Sigmoid colon (tissue), 7 donors: ENCODE measurements at places on chromosomes 2 and 18. TPM values are rescaled to one million over a fixed set of nuclear protein-coding genes. Genes with fewer than 3 reads are reported as not detected.

HOXD13 gene
- 34.7 TPM for total RNA-seq

CNDP1 gene
- total RNA-seq, result not detected

SLC9A2 gene
- total RNA-seq, result not detected

TSGA10 gene
- 4.4 TPM for total RNA-seq

RANBP2 gene
- total RNA-seq, result 61.4 TPM

GRCh38 chr2:25036221-25036559, 5.7 kb upstream of the EFR3B start:
- H3K4me3 ChIP-seq, result no peak overlapping the region
- H3K27ac ChIP-seq, result no peak overlapping the region
- H3K27me3 ChIP-seq, result no peaks in the 10 kb centered on the region
- no peaks in the 10 kb centered on the region for H3K4me1 ChIP-seq
- H3K36me3 ChIP-seq, result no peaks in the 10 kb centered on the region
- DNase-seq, result no peak

DNA sequence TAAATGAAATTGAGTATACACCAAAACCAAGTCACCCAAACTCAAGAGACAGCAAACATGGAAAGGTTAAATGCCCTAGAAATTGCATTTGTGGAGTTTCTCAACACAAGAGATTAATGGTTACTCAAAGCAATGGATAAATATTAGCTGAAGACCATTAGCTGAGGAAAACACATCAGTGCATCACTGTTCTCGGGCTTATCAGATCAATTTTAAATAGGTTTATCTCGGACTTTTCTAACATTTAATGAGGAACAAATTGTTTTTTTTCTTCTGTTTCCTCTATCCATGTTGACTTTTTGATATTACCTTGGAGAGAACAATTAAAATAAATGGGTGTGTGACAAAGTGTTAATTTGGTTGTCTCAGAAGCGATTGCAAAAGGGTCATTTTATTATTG, 105.4 kb upstream of the PIK3C3 start:
- H3K36me3 ChIP-seq, result no peaks in the 10 kb centered on the region
- H3K4me1 ChIP-seq, result no peaks in the 10 kb centered on the region
- no peak overlapping the region for H3K27ac ChIP-seq

DNA sequence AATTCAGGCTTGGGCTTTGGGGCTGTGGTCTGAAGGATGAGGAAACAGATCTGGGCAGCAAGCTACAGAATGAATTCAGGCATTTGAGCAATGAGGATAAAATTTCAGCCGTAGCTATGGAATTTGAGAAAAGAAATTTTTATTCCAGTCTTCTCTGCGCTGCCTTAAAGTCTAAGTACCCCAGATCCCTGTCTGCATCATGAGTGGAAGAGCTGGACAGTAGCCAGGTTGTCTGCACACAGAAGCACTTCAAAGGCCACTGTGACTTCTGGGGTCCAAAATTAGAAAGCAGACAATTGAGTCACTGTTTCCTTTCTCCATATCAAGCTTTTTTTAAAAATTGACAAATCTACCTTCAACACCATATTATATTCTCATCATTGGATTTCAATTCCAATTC, 787.6 kb upstream of the GCFC2 start:
- H3K36me3 ChIP-seq, result no peaks in the 10 kb centered on the region
- no peaks in the 10 kb centered on the region for H3K4me1 ChIP-seq
- H3K4me3 ChIP-seq, result no peak overlapping the region
- no peak overlapping the region for H3K27ac ChIP-seq
- no peak for DNase-seq
- no peaks in the 10 kb centered on the region for H3K27me3 ChIP-seq

DNA sequence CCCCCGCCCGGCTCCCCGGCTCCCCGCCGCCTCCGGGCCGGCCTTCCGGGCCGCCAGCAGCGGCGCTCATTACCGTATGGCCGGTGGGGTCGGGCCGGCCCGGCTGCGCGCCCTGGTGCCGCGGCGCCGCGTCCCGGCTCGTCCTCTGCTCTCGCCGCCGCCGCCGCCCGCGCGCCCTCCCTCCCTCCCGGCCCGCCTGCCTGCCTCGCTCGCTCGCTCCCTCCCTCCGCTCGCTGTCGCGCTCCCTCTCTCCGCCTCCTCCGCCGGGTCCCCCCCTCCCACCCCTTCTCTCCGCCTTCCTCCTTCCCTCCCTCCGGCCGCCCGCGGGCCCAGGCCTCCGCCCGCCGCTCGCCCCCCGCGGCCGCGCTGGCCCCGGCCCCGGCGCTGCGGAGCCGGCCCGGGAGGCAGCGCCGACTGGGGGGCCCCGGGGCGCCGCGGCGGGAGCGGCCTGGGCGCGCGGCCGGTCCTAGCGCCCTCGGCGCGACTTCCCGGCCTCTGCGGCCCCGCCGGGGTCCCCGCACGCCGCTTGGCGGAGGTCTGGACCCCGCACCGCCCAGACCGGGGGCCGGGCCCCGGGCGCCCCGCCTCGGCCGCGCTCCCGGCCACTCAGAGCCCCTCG, at the start of gene DNMT3A:
TSS of gene DNMT3A (minus strand) at position 173 of the 619 bp plus-strand sequence. CDS start 27,941 bp downstream, outside the sequence.
- peak within 1 kb of the TSS; percentile 62 for H3K4me3 ChIP-seq
- H3K27ac ChIP-seq, result peak within 1 kb of the TSS; percentile 87
- peaks cover 37% of the 10 kb centered on the region for H3K4me1 ChIP-seq
- peak; percentile 88 for DNase-seq

DNA sequence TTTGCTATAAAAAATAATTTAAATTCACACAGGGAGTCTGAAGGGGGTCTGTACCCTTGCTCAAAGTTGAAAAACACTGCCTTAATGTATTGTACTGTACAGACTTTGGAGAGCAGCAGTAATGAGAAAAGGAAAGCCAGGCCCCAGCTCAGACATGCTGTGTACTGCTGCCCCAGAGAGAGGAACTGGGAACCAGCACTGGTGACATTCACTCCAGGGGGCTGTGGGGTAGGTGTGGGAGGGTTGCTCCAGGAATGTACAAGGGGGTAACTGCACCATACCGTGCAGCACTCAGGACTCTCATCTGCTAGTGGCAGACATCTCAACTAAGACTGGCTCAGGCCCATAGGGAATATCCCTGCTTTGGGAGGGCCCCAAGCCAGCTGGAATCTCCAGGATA, 146.0 kb upstream of the RMP24 start:
- H3K4me1 ChIP-seq, result no peaks in the 10 kb centered on the region
- H3K27ac ChIP-seq, result no peak overlapping the region
- H3K27me3 ChIP-seq, result no peaks in the 10 kb centered on the region
- no peak for DNase-seq

DNA sequence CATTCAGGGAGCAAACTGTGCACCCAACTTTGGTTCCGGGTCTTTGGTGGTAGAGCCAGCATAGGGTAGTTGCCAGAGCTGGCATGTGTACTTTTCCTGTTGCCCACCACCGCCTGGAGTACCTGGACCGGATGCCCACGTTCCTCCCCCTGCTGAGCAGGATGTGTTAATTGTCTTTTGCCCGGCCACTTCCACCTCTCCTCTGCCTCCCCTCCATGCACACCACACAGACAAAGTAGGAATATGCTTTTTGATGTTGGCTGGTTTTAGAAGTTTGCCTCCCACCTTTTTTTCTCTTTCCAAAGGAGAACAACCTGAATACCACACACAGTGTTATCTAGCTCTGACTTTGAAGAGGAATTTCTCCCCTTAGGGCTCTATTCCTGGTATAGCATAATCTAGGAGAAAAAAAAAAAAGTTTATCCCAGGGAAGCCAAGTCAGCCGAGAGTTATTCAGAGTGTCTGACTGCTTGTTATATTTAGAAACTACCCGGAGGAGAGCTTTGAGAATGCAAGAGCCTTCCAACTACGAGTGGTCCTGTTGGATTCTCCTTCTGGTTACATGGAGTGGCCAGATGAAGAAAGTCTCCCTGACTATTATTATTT, 111.9 kb downstream of the SETBP1 start:
- H3K4me3 ChIP-seq, result no peak overlapping the region

DNA sequence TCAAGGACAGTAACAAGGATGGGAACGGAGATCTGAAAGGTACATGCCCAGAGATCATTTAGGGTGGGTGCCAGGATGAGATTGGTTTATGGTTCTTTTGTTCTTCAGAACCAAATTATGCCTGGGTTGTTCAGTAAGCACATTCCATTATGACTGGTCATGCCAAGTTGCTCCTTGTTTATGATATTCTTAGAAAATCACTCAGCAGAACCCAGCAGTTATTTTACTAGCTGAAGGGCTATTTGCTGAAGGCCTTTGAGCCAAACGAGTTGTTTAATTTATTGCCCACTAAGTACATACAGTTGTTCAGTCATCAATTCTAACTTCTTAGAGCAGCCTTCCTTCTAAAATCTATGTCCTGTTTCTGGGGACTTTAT, 635 bp downstream of the SLC3A1 start:
- no peaks in the 10 kb centered on the region for H3K27me3 ChIP-seq
- no peak overlapping the region for H3K4me3 ChIP-seq
- H3K27ac ChIP-seq, result no peak overlapping the region
- H3K36me3 ChIP-seq, result no peaks in the 10 kb centered on the region
- H3K4me1 ChIP-seq, result no peaks in the 10 kb centered on the region

DNA sequence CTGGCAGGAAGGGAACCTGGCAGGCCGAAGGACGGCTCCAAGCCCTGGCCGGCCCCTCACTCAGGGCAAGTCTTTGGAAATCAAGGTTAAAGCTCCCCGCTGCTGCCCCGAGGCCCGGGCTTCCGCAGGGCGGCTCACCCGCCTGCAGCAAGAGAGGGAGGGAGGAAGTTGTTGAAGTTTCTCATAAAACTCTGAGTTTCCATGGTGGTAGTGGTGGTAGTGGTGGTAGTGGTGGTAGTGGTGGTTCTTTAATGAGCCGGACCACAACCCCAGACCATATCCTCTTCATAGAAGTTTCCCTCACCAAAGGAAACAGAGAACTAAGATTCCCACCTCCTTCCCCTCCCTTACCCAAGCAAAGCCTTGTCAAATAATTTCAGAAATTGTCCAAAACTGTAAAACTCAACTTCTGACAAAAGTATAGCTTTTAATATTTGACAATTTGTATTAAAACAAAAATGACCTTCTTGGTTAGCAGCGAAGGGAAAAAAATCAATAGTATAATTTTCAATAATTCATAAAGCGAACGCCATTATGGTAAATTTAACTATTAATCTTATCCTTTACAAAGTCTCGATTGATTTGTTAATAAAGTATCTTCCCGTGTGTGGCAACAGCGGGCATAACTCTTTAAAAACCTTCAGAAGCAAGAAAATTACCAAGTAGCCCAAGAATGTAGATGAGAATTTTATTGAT, 1.5 kb upstream of the HOXD10 start:
- H3K36me3 ChIP-seq, result no peaks in the 10 kb centered on the region
- no peak overlapping the region for H3K4me3 ChIP-seq

DNA sequence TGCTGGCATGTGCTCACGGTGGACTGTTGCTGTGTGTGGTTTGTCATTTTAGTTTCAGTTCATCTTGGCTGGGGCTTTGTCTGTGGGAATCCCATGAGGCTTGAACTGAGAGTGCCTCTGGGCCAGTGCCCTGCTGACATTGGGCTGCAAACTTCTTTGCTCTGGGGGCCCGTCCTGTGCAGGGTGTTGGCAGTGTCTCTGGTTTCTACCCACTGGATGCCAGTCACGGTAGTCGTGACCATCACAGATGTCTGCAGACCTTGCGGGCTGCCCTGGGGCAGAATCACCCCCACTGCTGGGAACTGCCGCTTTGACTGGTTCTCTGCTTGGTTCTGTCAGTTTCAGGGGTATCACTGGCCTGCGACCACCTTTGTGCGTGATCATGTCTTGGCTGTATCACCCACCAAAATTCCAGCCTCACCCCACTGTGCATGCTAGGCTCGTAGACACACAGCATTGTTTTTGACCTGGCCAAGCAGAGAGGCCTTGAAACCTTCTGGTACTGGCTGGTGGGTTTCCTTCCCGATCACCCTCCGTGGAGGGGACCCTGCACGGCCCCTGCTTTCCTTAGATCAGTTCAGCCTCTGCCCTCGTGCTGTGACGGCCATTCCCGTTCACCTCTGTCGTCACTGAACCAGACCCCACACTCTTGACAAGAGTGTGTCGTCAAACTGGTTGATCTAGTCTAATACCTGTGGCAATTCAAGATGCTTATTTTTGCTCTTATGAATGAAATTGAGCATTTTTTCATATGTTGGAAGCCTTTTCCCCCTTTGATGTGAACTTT, 57.6 kb downstream of the KCNG2 start:
- H3K27ac ChIP-seq, result no peak overlapping the region
- no peak overlapping the region for H3K4me3 ChIP-seq
- no peaks in the 10 kb centered on the region for H3K4me1 ChIP-seq
- peaks cover 13% of the 10 kb centered on the region for H3K27me3 ChIP-seq
- DNase-seq, result no peak
- no peaks in the 10 kb centered on the region for H3K36me3 ChIP-seq

DNA sequence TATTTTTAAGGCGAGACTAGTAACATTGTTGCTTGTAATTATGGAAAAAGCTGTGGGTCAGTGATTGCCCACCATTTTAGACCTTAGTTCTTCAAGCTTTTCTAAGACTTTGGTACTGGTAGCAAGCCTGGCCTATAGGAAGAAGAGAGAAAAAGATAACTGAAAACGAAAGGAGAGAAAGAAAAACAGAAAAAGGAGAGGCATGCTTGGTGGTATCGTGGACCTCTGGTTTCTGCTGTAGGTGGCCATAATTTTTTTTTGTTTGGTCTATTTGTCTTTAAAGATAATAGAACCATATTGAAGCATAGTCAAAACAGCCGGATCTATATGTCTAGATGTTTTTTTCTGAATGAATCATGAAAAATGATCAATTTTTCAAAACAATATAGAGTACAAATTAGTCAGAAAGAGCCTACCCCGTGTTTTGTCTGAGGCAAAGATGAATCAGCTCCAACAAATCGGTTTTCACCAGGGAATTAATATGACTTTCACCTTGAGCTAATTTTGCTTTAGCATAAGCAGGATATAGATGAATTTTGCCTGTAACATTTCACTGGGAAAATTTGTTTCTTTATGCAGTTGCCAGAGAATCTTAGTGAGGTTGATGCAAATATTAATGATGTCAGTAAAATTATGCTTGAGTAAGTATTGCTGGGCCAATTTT, 45.7 kb downstream of the CCDC85A start:
- H3K36me3 ChIP-seq, result no peaks in the 10 kb centered on the region
- no peak for DNase-seq
- no peaks in the 10 kb centered on the region for H3K27me3 ChIP-seq
- H3K4me3 ChIP-seq, result no peak overlapping the region

- no peaks in the 10 kb centered on the region for H3K27me3 ChIP-seq
- H3K36me3 ChIP-seq, result no peaks in the 10 kb centered on the region
- no peak overlapping the region for H3K4me3 ChIP-seq
- no peak for DNase-seq
Observed at GRCh38 chr2:126921066-126921465, 22.4 kb downstream of the TEX51 start.

- no peaks in the 10 kb centered on the region for H3K36me3 ChIP-seq
- peaks cover 6% of the 10 kb centered on the region for H3K4me1 ChIP-seq
- no peak for DNase-seq
- H3K4me3 ChIP-seq, result no peak overlapping the region
- H3K27me3 ChIP-seq, result no peaks in the 10 kb centered on the region
- no peak overlapping the region for H3K27ac ChIP-seq
Observed at GRCh38 chr18:61579581-61579980, 246.4 kb downstream of the CDH20 start.

DNA sequence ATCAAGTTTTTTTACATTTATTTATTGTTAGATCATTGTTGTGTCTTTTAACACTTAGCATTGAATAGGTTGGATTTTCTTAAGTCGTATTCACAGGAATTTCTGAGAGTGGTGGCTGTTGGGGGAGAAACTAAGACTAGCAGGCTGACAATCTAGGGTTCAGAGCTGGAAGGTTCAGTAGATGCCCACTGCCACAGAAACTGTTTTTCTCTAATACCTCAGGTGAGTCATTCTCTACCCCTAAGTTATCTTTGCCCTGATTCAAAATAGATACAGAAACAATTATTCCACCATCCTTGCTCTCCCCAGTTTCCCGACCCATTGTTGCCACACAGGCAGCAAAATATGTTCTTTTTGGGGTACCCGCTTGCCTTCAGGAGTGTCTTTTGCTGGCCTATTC, 870.8 kb upstream of the ID2 start:
- no peaks in the 10 kb centered on the region for H3K36me3 ChIP-seq
- no peak overlapping the region for H3K27ac ChIP-seq
- no peak for DNase-seq
